ENCODE measurements at places on chromosomes 2 and 18.
A peak's percentile ranks its signal among the peaks of the same experiment; 100 is the strongest.

DNA sequence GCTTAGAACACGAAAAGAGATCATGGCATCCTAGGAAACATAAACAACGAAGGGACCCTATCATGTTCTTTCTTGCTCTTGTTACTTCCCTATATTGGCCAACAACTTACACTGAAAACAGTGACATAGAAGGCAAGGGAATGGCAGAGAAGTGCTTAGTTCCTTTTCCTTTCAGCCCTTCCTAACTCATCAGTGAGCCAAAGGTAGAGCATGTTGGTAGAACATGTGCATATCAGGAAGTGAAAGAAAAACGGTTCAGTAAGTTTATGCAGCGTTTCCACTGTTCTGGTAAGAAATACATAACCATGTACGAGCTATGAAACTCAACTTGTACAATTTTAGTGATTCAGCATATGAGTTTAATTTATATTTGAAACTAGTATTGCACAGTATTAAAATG, 21.7 kb downstream of the AKAIN1 start:
- DNase-seq, result no peak

GRCh38 chr2:217588266-217588665, 414.5 kb downstream of the TNS1 start:
- DNase-seq, result no peak

GRCh38 chr2:240714747-240715725, 23.4 kb downstream of the AQP12A start:
- DNase-seq, result no peak

GRCh38 chr2:234348081-234348480, 148.8 kb downstream of the ARL4C start:
- no peak for DNase-seq

DNA sequence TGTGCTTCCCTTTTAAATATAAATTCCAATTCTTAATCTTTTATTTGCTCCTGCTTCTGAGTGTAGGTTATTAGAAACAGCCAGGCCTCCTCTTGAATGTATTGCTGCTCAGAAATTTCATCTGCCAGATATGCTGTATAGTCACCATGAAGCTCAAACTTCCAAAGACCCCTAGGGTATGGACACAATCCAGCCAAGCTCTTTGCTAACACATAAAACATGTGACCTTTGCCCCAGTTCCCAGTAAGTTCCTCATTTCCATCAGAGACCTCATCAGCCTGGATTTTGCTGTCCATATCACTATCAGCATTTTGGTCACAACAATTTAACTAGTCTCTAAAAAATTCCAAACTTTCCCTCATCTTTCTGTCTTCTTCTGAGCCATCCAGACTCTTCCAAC, 75.2 kb downstream of the MAP2 start:
- DNase-seq, result no peak

GRCh38 chr2:130370490-130370889, 14.6 kb downstream of the PTPN18 start:
- DNase-seq, result no peak

- no peak for DNase-seq
Measured at GRCh38 chr18:74373428-74373827, 57.8 kb downstream of the C18orf63 start.

- DNase-seq, result no peak
Measured at GRCh38 chr2:137535897-137536296, 428.4 kb upstream of the HNMT start.

DNA sequence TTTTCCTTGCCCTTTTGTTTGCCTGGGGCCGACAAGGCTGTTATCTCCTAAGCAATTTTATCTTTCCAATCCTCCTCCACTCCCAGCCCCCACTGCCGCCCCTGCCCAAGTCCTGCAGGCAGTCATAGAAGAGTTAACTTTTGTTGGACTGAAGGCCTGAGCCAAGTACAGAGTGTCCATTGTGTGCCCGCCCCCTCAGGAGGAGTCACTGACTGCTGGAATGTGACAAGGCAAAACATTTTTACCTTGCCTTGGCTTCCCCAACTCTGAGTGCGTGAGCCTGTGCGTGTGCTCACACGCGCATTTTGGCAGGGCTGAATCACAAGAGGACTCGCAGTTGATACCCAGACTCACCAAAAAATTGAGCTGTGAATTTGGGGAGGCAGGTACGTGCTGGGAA, 16.2 kb downstream of the SETBP1 start:
- no peak for DNase-seq

GRCh38 chr2:147600646-147601045, 244.2 kb upstream of the ACVR2A start:
- DNase-seq, result no peak

GRCh38 chr2:219277703-219278654, 1.2 kb upstream of the DNAJB2 start:
- DNase-seq, result peak; percentile 84

DNA sequence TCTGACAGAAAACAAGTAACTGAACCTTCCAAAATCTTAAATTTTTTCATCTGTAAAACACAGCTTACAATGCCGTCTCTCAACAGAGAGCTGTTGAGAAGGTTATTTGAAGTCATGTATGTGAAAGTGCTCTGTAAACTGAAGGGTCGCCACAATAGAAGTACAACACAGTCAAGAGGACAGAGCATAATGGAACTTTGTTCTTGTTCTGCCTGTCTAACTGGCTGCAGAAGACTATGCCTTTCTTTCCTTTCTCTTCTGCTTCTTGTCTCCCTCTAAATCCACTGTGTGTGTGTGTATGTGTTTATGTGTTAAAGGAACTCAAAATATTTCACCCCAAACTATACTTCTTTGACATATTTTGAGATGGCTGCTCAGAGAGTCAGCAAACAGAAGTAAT, 365.8 kb upstream of the RND3 start:
- DNase-seq, result no peak

DNA sequence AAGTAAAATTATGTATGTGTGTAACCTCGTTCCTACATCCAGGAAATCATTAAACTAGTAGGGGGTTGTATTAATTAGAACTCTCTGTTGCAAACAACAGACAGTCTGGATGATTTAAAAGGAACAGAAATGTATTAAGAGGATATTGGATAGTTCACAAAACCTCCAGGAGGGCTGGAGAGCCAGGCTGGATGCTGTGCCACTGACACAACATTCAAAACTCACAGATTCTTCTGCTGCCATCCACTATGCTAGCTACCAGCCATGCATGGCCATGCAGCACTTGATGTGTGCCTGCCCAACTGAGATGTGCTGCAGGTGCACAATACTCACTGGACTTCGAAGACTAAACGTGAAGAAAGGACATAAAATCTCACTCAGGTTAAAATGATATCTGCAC, 48.2 kb upstream of the SH3RF3 start:
- DNase-seq, result no peak

DNA sequence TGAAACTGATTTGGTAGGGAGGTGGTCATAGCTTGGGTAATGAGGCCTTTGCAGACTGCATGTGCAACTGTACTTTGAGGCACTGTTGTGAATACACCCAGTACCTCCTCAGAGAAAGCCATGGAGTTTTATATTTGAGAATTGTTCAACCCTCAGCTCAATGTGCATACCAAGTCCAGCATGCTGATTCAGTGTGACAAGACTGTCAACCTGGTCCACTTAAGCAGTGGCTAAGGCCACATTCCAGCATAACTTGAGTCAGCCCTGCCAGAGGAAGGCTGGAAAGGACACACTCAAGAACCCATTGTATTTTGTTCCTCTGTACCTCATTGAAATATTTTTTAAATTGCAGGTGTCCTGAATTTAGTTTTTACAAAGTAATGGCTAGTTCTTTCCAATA, 121.8 kb upstream of the HNMT start:
- DNase-seq, result no peak

DNA sequence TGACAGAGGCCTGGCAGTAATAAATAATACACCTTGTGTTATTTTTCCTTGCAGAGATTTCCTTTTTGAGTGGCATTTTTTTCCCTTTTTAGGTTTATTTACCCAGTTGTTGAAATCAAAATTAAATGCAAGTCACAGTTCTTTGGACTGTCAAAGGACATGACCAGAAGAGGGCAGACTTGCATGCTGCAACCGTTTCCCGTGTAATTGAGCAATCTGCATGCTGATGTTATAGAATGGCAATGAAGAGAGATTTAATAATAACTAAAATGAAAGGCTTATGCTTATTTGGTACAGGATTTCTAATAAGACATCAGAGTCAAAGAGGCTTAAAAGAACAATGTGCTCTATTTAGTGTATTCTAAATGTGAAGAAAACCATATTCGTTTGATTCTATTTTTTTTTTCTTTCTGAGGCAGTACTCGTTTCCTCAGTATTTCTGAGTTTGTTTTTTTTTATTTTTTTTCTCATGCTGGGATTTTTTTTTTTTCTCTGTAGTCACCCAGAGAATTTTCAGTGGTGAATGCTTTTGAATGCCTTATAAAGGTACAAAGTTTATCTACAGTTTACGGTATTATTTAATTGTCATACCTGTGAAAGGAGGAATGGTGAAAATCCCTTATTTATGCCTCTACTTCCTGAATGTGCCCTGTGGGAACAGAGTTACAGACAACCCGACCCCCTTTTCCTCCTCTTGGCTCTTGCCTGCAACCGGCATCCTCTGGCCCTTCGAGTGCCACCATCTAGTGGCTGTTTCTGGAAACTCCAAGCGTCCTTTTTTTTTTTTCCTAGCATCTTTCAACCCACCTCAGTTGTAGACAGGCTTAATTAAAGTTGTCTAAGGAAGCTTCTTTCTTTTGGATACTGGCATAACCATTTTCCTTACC, 368.5 kb downstream of the LRRTM1 start:
- peak; percentile 35 for DNase-seq

DNA sequence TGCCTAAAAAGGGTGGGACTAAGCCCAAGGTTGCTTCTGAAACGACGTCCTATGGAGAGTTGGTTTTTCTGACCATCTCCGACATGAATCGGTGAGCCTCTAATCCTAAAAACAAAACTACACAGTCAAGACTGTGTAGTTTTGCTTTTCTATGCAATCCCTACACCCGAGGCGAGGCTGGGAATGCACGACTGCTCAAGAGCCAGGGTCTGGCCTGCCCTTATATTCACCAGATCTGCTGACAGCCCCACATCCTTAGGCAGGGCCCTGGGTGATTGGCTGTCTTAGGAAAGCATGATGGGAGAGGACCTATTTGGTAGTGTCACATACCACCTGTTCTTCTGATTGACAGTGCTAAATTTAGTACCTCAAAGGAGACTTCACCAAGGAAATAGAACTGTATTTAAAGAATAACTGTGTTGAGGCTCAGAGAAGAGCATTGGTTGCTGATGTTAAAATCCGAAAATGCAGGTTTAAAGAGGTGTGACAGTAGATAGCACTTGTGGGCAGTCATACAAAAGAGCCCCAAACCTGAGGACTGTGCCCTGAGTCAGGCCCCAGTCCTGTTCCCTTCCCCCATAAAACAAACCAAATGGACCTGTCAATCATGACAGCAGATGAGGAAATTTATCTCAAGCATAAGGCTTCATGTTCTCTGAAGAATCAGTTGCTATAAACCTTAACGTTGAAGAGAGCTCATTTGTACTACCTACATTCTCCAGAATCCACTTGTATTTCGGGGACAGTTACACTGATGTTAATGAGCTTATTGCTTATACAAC, at the start of gene TTN:
TTN (minus strand) TSS at position 197 of the 782 bp plus-strand sequence. CDS start 2,781 bp downstream, outside the sequence.
- DNase-seq, result no peak

All from LoVo (cell line).